Nephron progenitor cell (in vitro differentiated cells): ENCODE measurements at places on chromosomes 1 and 21.

- H3K27me3 ChIP-seq: peaks cover 5% of the 10 kb centered on the region
- H3K27ac ChIP-seq: no peak overlapping the region
- no peak for DNase-seq
- H3K4me3 ChIP-seq: no peak overlapping the region
- H3K4me1 ChIP-seq: peaks cover 28% of the 10 kb centered on the region
Measured at GRCh38 chr1:160637821-160638539, 8.9 kb downstream of the SLAMF1 start.

DNA sequence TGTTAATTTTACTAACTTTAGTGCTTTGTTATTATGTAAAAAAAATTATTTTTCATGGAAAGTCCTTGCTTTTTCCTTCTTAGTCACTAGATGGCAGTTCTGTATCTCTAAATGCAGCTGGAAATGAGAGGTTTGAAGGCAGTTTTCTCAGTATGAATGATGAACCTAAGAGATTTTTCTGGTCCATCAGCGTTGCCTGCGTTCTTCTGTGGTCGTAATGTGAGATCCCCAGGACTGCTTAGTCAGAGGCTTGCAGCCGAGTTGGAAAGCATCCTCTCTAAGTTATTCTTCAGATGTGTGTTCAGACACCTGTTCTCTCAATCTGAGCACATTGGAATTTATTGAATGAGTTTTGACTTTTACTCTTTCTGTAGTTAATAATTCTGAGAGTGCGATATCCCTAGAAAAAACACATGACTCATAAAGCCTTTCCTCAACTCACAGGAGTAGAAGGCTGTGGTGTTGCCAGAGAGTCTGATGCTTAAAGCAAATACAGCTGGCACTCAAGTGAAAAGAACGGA is 99.3 kb downstream of the FMN2 start:
- H3K4me1 ChIP-seq: no peaks in the 10 kb centered on the region
- no peak overlapping the region for H3K27ac ChIP-seq
- no peak overlapping the region for H3K4me3 ChIP-seq
- no peaks in the 10 kb centered on the region for H3K36me3 ChIP-seq

DNA sequence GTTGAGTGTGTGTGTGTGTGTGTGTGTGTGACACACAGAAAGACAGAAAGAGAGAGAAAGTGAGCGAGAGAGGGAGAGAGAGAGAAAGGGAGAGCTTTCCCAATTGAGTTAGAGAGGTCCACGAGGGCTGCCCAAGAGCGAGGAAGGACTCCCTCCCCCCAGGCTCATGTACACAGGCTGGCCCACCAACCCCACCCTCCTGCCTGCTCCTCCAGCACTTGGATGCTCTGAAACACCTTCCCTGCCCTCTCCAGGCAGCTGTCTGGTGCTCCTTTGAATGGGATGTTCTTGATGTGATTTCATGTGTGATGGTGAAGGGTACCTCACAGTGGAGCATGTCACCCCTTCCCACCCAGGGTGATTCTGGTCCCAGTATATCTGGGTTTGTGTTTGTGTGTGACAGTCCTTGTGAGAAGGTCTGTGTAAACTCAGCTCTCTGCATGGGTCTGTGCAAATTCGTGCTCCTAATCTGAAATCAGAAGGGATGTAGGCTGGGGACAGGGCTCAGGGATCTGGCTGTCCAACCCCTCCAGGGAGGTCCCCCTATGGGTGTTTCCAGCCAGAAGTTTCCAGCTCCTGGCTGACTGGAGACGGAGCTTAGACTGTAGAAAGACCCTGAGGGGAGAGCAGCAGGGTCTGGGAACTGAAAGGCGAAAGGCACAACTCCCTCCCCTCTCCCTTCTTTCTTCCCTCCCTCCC is 6.8 kb upstream of the PEAR1 start:
- peaks cover 67% of the 10 kb centered on the region for H3K27me3 ChIP-seq
- H3K4me3 ChIP-seq: peak overlapping the region; percentile 37
- peaks cover 61% of the 10 kb centered on the region for H3K4me1 ChIP-seq
- H3K27ac ChIP-seq: peak overlapping the region; percentile 25

DNA sequence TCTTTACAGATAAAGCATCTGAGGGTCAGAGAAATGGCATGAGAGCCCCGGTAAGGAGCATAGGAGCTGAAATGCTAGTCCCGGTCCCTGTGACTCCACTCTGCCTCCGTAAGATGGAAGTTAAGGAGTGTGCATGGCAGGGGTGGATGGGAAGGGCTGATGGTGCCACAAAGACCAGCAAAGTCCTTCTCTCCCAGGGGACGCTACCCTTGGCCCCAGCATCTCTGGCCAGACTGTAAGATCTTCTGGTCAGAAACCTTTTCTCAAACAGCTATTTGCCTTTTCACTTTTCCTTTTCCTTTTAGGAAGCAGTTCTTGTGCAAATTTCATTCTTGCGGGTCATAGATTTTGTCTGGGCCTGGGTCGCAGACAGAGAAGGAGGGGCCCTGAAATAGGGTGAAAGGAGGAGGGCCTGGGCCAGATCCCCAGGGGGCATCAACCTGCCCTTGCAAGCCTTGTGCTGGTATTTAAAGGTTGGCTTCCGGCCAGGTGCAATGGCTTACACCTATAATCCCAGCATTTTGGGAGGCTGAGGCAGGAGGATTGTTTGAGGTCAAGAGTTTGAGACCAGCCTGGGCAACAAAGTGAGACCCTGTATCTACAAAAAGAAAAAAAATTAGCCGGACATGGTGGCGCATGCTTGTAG is 14.4 kb upstream of the EPS8L3 start:
- H3K36me3 ChIP-seq: no peaks in the 10 kb centered on the region
- H3K27ac ChIP-seq: no peak overlapping the region
- no peak for DNase-seq

GRCh38 chr1:37808369-37809319 is 636 bp upstream of the YRDC start:
- peak; percentile 85 for DNase-seq
- H3K27ac ChIP-seq: peak overlapping the region; percentile 93
- peaks cover 24% of the 10 kb centered on the region for H3K4me1 ChIP-seq
- H3K4me3 ChIP-seq: peak overlapping the region; percentile 92
- H3K27me3 ChIP-seq: no peaks in the 10 kb centered on the region

DNA sequence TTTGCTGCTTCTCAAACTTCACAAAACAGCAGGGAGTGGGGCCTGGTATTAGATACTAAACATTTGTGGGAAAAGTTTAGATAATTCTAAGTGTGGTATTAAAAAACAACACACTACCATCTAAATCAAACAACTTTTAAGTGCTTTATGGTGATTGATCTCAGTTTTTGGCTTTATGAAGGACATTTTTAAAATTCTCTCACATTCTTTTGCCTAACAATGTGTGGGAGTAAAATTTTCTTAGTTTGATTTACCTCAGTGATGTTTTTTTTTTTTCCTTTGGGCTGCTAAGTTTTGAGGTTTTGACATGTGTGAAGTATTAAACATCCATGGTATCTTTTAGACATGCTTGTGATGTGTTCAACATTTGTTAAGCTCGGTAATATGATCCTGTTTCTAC is 116.2 kb downstream of the DISP1 start:
- peak overlapping the region; percentile 92 for H3K27ac ChIP-seq
- H3K4me3 ChIP-seq: peak overlapping the region; percentile 88

DNA sequence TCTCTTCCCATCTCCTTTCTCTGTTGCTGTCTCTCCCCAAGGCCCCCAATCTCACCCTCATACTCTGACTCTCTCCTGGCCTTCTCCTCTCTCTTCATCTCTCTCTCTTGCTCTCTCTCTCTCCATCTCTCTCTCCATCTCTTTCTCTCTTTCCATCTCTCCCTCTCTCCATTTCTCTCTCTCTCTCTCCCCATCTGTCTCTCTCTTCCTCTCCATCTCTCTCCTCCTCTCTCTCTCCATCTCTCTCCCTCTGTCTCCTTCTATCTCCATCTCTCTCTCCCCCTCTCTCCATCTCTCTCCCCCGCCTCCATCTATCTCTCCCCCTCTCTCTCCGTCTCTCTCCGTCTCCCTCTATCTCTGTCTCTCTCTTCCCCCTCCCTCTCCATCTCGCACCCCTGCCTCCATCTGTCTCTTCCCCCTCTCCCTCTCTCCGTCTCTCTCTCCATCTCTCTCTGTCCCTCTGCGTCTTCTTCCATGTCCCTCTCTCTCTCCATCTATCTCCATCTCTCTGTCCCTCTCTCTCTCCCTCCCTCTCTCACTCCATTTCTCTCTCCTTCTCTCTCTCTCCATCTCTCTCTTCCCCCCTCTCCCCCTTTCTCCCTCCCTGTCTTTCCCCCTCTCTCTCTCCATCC is 16.0 kb upstream of the EPHA8 start:
- no peak overlapping the region for H3K4me3 ChIP-seq
- no peaks in the 10 kb centered on the region for H3K36me3 ChIP-seq
- peaks cover 69% of the 10 kb centered on the region for H3K27me3 ChIP-seq
- no peaks in the 10 kb centered on the region for H3K4me1 ChIP-seq

- H3K4me1 ChIP-seq: peaks cover 32% of the 10 kb centered on the region
- no peaks in the 10 kb centered on the region for H3K36me3 ChIP-seq
- no peak overlapping the region for H3K4me3 ChIP-seq
Measured at GRCh38 chr1:4052657-4053056, 152.6 kb upstream of the C1orf174 start.

DNA sequence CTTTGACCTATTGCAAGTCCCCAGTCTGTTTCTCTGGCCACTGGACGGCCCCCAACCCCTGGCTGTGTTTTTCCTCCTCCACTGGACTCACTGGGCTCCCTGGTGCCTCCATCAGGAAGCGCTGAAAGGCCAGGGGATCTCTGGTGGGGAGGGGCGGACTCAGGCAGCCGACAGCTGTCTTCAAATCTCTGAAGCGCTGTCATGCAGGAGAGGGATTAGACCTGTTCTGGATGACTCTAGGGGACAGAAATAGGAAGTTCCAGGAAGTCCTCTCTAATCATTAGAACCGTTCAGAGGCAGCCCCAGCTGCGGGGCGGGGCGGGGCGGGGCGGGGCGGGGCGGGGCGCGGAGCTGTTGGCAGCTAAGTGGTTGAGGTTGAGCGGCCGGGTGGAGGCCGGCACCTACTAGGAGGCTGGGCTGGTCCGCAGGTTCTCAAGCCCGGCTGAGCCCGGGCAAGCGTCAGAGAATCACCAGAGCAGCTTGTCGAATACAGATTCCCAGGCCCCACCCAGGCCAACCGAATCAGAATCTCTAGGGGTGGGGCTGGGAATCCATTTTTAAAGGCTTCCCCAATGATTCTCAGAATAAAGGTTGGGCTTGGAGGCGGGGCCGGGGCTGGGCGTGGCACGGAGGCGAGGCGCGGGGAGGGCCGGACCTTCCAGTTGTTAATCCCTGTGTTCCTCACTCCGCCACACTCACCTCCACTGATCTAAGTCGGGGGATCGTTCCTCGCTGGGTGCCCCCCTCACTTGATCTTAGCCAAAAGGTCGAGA is 11.4 kb upstream of the PHLDA3 start:
- H3K4me1 ChIP-seq: peaks cover 44% of the 10 kb centered on the region
- no peak overlapping the region for H3K27ac ChIP-seq
- peak overlapping the region; percentile 74 for H3K4me3 ChIP-seq
- peak; percentile 57 for DNase-seq

- peaks cover 4% of the 10 kb centered on the region for H3K27me3 ChIP-seq
- H3K4me1 ChIP-seq: peaks cover 62% of the 10 kb centered on the region
- no peak overlapping the region for H3K27ac ChIP-seq
- H3K36me3 ChIP-seq: no peaks in the 10 kb centered on the region
- DNase-seq: no peak
Measured at GRCh38 chr1:211332036-211332616, 5.5 kb downstream of the TRAF5 start.

DNA sequence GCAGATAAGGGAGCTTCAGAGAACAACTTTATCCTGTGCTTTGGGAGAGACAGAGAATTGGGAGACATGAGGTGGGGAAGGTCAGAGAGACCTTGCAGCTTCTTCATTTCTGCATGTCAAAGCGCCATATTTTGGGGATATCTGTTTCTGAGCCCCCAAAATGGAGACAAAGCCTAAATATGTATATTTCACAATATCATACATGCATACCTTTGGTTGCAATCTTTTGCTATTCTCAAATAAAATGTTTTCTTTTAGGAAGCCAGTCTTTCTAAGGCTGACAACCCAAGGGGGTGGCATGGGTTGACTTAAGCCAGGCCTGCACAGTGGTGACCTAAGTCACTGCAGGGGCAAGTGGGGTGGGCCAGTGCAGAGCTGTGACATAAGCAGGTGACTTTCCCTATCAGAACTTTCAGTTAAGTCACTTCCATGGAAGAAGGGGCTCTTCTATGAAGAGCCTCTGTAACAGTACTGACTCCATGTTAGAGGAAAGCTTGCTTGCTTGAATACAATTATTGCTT is 13.9 kb upstream of the MRPL55 start:
- DNase-seq: no peak
- no peak overlapping the region for H3K4me3 ChIP-seq
- no peak overlapping the region for H3K27ac ChIP-seq
- H3K4me1 ChIP-seq: no peaks in the 10 kb centered on the region

- no peak for DNase-seq
- H3K4me3 ChIP-seq: no peak overlapping the region
- H3K27ac ChIP-seq: no peak overlapping the region
Measured at GRCh38 chr1:205497351-205497750, 7.1 kb upstream of the CDK18 start.

DNA sequence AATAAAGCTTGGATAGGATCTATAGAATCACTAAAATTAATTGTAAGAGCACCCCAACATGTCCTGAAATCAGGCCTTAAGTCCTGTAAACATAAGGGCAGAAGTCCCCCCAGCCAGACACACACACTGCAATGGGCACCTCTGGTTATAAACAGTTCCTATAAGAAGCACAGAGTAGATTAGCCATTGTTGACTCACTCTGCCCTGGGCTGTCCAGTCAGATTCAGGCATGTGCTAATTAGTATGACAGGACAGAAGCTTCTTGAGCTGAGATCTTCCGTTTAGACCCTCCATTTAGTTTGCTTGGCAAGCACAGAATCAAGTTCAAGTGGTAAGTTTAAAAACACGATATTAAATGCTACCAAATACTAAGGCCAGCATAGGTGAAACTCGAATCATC is 11.8 kb upstream of the DENND1B start:
- H3K4me3 ChIP-seq: no peak overlapping the region
- peaks cover 7% of the 10 kb centered on the region for H3K27me3 ChIP-seq
- H3K4me1 ChIP-seq: no peaks in the 10 kb centered on the region
- no peak for DNase-seq
- H3K27ac ChIP-seq: no peak overlapping the region

DNA sequence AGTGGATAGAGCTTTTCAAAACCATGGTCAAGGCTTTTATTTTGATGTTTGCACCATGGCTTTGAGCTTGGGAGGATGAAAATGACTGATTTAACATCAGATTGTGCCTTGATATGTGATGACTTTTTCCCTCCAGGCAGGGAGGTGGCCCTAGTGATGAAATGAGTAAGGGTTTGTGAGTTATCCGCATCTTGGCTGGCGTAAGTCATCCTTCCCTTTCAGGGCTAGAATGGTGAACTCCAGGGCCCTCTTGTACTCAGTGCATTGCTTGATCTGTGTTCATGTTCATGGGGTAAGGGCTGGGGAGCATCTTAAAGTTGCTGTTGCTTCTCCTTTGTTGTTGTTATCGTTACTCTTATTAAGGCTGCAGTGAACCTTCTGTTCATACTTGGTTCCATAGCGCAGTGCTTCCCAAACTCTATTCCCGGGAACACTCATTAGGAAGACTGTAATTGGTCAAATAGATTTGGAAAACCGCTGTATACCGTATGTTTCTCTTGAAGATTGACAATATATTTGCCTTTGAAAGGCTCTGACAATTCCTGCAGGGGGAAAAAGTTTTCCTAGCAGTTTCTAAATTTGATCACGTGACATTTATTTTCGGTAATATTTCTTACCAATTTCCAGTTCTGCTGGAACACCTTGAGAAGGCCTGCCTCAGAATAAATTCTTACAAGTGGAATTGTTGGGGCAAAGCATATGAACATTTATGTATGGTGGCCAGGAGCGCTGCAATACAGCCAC is 23.1 kb downstream of the GPR137B start:
- no peak overlapping the region for H3K27ac ChIP-seq
- peaks cover 23% of the 10 kb centered on the region for H3K4me1 ChIP-seq
- H3K27me3 ChIP-seq: peaks cover 16% of the 10 kb centered on the region
- peaks cover 85% of the 10 kb centered on the region for H3K36me3 ChIP-seq
- H3K4me3 ChIP-seq: no peak overlapping the region
